Stomach (tissue), 19 donors: ENCODE measurements at places on chromosomes 7 and 10. TPM values are rescaled to one million over a fixed set of nuclear protein-coding genes. Genes with fewer than 3 reads are reported as not detected.

Gene SNX10
- not detected for total RNA-seq

Gene ZC3HAV1L
- total RNA-seq: 18.2 TPM

DNA sequence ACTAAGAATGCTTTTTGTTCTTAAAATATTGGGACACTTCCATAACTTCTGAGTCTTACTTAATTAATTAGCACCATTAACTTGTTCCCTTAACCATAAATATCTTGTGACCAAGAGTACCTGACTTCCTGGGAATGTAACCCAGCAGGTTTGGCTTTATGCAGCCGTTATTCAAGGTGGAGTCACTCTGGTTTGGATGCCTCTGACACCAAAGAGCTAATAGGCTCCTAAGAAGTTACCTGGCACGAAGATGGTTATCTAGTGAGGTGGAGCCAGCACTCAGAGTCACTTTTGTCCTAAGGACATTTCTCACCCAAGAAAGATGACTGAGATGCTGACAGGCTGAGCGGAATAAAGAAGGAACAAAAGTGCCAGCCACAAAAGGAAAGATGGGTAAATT is 172.3 kb downstream of the C1GALT1 start:
- no peak overlapping the region for H3K4me3 ChIP-seq
- H3K27ac ChIP-seq: no peak overlapping the region
- no peaks in the 10 kb centered on the region for H3K4me1 ChIP-seq
- no peaks in the 10 kb centered on the region for H3K36me3 ChIP-seq
- H3K27me3 ChIP-seq: no peaks in the 10 kb centered on the region

GRCh38 chr7:131557652-131558385 is 1.4 kb upstream of the PODXL start:
- H3K36me3 ChIP-seq: no peaks in the 10 kb centered on the region
- H3K4me1 ChIP-seq: peaks cover 27% of the 10 kb centered on the region
- DNase-seq: peak; percentile 58
- H3K27me3 ChIP-seq: peaks cover 34% of the 10 kb centered on the region
- H3K27ac ChIP-seq: peak overlapping the region; percentile 30
- peak overlapping the region; percentile 76 for H3K4me3 ChIP-seq
